ENCODE measurements at places on chromosomes 2 and 18.

GRCh38 chr2:25233916-25234605 lies 65.7 kb upstream of the POMC start:
- no peak for DNase-seq

GRCh38 chr18:8615397-8616027 lies 6.3 kb downstream of the RAB12 start:
- DNase-seq = no peak

- no peak for DNase-seq
Measured at GRCh38 chr2:76178610-76179009, 467.9 kb upstream of the GCFC2 start.

DNA sequence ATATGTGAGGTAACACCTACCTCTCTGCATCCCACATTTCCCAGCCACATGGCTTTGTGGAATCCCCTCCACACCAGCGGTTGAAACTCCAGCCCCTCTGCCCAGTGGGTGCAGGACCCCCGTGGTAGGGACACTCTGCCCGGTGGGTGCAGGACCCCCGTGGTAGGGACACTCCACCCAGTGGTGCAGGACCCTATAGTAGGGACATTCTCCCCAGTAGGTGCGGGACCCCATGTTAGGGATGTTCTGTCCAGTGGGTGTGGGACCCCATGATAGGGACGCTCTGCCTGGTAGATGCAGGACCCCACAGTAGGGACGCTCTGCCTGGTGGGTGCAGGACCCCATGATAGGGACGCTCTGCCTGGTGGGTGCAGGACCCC lies 11.5 kb downstream of the COPS9 start:
- DNase-seq = no peak

GRCh38 chr2:156339865-156340264 lies 7.3 kb upstream of the NR4A2 start:
- no peak for DNase-seq

GRCh38 chr18:31538837-31539236 lies 40.9 kb downstream of the DSG2 start:
- no peak for DNase-seq

- DNase-seq = no peak
Measured at GRCh38 chr2:10781746-10782145, 30.8 kb downstream of the PDIA6 start.

GRCh38 chr2:197877038-197877437 lies 72.6 kb downstream of the PLCL1 start:
- DNase-seq = no peak
